ENCODE measurements at places on chromosomes 5 and 9.

DNA sequence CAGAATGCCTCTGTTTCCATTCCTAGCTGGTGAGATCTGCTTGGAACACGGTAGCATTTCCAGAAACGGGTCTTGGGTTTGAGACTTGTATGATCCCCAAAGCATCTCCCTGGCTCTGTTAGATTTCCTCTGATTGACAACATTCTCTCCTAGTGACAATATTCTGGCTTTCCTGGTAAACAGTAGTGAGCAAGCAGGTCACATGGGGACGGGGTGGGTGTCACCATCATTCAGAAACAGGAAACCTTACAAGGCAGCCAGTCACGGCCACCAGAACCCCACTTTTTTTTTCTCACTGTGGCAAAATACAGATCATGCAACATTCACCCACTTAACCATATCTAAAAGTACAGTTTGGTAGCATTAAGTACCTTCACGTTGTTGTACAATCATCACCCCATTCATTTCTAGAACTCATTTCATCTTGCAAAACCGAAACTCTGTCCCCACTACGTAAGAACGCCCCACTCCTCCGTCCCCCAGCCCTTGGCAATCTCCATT, 90.1 kb upstream of the LMX1B start:
- no peak for DNase-seq

DNA sequence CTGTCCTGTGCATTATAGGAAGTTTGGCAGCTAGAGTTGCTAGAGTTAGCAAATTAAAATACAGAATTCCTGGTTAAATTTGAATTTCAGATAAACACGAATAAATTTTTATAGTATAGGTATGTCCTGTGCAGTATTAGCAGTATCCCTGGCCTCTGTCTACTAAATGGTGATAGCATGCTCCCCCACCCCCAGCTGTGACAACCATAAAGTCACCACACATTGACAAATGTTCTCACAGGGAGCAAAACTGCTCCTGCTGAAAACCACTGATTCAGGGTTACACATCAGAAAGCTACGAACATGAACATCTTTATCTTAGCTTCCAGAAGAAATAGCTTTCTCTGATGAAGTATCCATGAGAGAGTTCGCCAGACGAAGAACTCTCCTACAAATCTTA, 91.8 kb upstream of the CCDC112 start:
- DNase-seq, result no peak

GRCh38 chr9:113468716-113469448, 5.4 kb downstream of the RGS3 start:
- DNase-seq, result no peak

DNA sequence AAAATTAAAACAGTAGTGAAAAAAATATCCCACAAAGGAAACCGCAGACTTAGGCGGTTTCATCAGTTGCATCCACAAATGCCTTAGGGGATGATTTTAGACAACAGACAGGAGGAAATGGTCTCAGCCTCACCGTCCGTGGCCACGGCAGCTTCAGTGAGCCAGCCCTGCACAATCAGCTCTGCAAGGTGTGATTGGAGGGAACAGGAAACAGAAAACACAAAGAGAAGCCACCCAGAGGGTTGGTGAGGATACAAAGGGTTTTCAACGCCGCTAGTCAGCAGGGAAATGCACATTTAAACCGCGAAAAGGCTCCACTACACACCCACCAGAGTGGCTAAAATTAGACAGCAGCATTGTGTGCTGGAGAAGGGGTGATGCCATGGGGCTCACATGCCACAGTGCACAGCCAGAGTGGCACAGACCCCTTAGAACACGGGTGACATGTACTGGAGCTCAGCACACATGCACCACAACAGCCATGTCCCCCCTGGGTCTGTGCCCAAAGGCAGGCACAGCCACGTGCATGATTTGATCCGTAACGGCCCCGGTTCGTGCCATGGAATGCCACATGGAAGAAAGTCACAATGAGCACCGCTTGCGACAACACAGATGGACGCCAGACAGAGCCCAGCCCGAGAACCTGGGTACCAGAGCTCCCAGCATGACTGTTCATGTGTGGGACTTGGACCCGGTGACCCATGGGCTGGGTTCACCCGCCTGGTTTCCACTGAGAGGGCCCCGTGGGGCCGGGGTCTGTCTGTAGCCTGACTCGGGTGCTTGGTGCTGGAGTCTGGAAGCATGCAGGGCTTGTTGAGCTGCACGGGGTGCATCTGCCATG, 18.3 kb upstream of the TERT start:
- no peak for DNase-seq

GRCh38 chr5:116478491-116478890, 96.1 kb downstream of the SEMA6A start:
- no peak for DNase-seq

- DNase-seq, result no peak
These were observed 251.1 kb downstream of the BNC2 start for GRCh38 chr9:16619402-16619801.

- DNase-seq, result no peak
These were observed 140.4 kb upstream of the SPDL1 start for GRCh38 chr5:169442913-169443784.

- DNase-seq, result no peak
These were observed 123.3 kb downstream of the SUSD1 start for GRCh38 chr9:112051812-112052211.

GRCh38 chr5:66969963-66970362, 226.6 kb downstream of the CD180 start:
- DNase-seq, result no peak

GRCh38 chr5:2093859-2094615, 211.3 kb upstream of the IRX4 start:
- DNase-seq, result peak; percentile 69

GRCh38 chr5:67360047-67360446, 163.4 kb upstream of the CD180 start:
- no peak for DNase-seq

- no peak for DNase-seq
These were observed 67.2 kb downstream of the KIF4B start for GRCh38 chr5:155080721-155081120.

GRCh38 chr5:35313291-35313690, 83.0 kb upstream of the PRLR start:
- peak; percentile 49 for DNase-seq

GRCh38 chr9:22813529-22813928, 366.9 kb downstream of the DMRTA1 start:
- DNase-seq, result no peak

- DNase-seq, result no peak
These were observed 694.5 kb upstream of the ZNF608 start for GRCh38 chr5:125440905-125441304.

- no peak for DNase-seq
These were observed 1.1 kb downstream of the HNRNPA0 start for GRCh38 chr5:137752905-137753690.

DNA sequence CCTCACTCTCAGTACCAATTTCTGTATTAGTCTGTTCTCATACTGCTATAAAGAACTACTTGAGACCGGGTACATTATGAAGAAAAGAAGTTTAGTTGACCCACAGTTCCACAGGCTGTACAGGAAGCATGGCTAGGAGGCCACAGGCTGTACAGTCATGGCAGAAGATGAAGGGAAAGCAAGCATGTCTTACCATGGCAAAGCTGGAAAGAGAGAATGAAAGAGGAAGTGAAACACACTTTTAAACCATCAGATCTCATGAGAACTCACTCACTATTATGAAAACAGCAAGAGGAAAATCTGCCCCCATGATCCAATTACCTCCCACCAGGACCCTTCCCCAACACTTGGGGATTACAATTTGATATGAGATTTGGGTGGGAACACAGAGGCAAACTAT, 698.8 kb downstream of the CDH9 start:
- DNase-seq, result no peak

Data from RWPE1 (cell line).